Fibroblast of skin of scalp (primary cell): ENCODE measurements at places on chromosomes 5 and 9.

- peak; percentile 43 for DNase-seq
These were observed 36.1 kb downstream of the CAAP1 start for GRCh38 chr9:26856413-26857032.

DNA sequence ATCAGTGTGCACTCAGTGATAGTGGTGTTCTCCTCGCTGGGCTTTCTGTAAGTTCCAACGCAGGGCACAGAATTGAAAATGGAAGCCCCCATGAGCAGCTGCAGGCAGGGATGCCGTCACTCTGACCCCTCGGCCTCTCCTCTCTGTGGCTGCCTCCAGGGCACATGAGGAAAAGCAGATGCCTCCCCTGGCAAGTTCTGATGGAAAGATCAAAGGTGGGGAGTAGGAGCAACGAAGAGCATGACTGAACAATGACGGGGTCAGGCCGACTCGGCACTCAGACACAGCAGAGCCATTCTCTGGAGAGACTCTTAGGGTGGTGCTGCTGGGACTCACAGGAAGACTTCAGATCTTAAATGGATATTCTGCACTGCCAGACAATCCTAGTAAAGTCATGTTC, 65.6 kb upstream of the CKMT2 start:
- no peak for DNase-seq

- no peak for DNase-seq
These were observed 211.2 kb downstream of the CDK5RAP2 start for GRCh38 chr9:120368799-120369198.

GRCh38 chr9:127595611-127596010, 16.5 kb upstream of the STXBP1 start:
- no peak for DNase-seq

- no peak for DNase-seq
These were observed 36.7 kb upstream of the FUBP3 start for GRCh38 chr9:130542457-130543228.

DNA sequence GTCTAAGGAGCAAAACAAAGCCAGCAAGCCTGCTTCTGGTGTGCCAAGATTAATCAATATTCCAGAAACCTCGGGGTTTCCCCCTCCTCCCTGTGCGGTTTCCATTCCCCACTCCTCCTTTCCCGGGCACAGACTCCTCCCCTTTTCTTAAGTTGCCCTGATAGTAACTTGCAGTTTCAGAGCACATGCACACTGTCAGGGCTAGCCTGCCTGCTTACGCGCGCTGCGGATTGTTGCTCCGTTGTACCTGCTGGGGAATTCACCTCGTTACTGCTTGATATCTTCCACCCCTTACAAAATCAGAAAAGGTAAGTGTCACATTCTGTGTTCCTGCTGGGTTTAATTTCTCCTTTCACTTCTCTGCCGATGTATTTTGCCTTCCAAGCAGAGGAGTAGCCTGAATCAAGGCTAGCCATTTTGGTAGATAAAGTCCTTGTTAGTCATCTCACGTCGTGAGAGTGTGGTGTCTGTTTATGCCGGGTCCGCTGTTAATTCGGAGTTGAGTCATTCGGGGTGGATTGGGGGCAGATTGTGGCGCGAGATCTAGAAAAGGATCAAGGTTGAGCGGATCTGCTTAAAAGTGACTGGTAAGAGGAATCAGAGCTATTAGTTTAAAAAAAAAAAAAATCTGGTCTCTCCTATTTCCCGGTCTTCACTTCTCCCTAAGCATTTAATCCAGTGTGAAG, at the start of gene SLC1A3:
SLC1A3 (plus strand) TSS at position 179 of the 686 bp plus-strand sequence. CDS start 1,818 bp downstream, outside the sequence.
- peak; percentile 74 for DNase-seq

GRCh38 chr9:99392986-99393385, 170.9 kb downstream of the SEC61B start:
- DNase-seq, result no peak

GRCh38 chr9:78620303-78620702, 323.4 kb downstream of the PSAT1 start:
- peak; percentile 60 for DNase-seq

GRCh38 chr9:128068386-128069205, 564 bp downstream of the SLC25A25 start:
- no peak for DNase-seq

GRCh38 chr5:16879191-16879590, 56.9 kb downstream of the MYO10 start:
- no peak for DNase-seq

DNA sequence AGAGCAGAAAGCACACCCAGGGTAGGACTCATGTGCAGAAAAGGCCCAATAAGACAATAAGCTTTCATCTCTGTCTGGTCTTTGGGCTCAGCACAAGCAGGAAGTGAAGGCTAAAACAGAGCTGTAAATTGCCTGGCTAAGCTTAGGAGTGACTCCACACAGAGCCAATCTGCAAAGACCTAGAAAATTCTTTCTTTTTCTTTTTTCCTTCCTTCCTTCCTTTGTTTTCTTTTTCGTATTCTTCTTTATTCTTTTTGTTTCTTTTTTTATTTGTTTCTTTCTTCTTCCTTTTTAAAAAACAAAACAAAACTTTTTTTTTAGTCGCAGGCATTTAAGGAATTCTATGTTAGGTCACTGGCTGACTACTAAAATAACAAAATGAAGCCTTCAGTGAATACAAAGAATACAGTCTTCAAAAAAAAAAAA, 12.2 kb downstream of the SLC35A4 start:
- peak; percentile 22 for DNase-seq

- DNase-seq, result peak; percentile 84
These were observed 7.7 kb downstream of the MACROH2A1 start for GRCh38 chr5:135391116-135391868.

- DNase-seq, result peak; percentile 18
These were observed 19.9 kb upstream of the PRXL2C start for GRCh38 chr9:96674906-96675538.

DNA sequence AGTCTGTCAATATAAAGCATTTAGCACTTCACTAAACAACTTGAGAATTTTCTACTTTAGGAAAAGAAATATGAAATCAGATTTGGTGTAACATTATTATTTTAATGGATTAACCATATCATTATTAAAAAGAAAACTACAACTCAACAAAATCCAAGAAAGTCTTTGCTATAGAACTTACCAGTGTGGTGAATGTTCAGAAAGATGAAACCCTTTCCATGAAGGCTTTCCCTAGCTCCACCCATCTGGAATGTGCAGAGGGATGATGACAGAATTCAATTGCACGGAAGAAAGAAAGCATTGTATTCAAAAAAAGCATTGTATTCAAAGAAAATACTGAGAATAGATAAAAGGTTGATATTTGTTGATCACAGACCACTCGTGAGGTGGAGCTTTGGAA, 328.6 kb upstream of the NUDT12 start:
- no peak for DNase-seq

DNA sequence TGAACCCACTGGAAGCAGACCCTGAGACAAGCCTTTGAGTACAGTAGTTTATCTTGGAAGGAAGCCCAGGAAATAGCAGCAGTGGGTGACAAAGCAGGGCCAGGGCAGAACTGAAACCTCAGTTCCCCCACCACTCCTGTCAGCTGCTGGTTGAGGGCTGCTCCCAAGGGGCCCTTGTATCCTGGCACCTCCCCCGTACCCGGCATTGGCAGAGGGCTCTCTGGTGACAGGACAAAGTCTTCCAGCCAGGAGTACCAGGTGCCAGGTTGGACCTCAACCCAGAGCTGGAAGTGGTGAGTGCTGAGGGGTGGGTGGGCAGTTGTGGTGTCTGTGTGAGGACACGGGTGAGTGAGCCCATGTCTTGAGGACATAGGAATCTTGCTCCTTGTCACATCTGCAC, 123.3 kb downstream of the PHF2 start:
- no peak for DNase-seq

GRCh38 chr9:110545705-110546104, 33.8 kb downstream of the SVEP1 start:
- DNase-seq, result no peak

DNA sequence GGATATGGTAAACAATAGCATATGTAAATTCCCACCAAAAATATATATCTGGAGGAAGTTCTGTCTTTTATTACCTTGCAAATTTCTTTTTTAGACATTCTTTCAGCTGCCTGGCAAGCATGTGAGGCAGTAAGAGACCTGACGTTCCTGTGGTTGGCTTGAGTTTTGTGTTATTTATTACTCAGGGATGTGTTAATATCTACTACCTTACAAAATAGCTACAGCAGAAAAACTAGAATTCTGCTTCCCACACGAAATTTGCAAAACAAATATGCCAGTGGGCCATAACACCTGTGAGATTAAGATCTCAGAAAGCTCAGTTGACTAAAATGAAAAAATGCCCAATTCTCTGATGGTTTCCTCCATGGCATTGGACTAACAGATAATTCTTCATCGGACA, 274.2 kb downstream of the TMEM167A start:
- DNase-seq, result no peak

GRCh38 chr5:135999406-136000139, 29.2 kb upstream of the TGFBI start:
- peak; percentile 98 for DNase-seq

GRCh38 chr9:34328500-34328986, 525 bp downstream of the KIF24 start:
- peak; percentile 18 for DNase-seq

- no peak for DNase-seq
These were observed 273.2 kb downstream of the SMARCA2 start for GRCh38 chr9:2288309-2288708.

DNA sequence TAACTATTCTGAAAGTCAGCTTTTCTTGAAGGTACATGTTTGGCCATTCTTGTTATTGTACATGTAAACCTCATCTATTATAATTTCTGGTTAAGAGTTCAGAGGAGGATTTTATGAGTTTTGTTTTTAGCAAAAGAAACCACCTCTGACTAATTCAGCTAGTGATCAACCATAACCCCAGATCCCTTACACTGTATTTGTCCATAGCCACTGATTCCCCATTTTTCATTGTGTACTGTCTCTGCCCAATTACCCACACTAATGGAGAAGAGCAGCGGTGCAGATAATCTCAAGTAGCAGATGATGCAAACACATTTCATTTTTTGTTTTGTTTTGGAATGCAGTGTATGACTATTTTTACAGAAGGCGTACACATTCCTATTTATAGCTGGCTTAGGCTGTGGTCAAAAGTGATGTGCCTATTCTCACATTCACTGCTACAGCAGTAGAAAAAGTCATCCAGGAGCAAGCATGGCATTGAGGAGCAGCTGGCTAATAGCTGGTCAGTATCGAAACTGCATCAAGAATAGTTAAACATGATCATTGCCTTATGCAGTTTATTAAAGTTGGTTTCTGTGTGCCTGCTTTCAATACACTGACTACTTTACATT, 988.3 kb downstream of the DTWD2 start:
- peak; percentile 68 for DNase-seq

DNA sequence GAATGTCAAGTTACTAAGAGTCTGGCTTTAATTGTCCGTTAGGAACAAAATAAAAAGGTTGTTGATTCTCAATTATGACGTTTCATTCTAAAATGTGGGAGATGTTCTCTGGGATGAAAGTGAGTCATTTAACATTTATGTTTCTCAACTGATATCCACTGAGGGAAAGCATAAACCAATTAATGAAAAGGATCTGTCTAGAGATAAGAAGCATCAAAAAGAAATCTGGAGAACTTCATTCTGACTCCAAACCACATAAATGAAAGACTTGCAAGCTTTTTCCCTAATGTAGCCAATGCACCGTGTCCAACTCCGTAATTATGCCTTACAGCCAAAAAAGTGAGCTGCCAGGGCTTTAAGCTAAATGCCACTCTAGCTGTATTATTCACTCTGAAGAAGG, 654.2 kb downstream of the TLE1 start:
- peak; percentile 50 for DNase-seq

- no peak for DNase-seq
These were observed 108.1 kb downstream of the JAKMIP2 start for GRCh38 chr5:147674411-147674810.

- DNase-seq, result peak; percentile 28
These were observed 1.6 kb downstream of the GTF3C4 start for GRCh38 chr9:132671620-132672412.

DNA sequence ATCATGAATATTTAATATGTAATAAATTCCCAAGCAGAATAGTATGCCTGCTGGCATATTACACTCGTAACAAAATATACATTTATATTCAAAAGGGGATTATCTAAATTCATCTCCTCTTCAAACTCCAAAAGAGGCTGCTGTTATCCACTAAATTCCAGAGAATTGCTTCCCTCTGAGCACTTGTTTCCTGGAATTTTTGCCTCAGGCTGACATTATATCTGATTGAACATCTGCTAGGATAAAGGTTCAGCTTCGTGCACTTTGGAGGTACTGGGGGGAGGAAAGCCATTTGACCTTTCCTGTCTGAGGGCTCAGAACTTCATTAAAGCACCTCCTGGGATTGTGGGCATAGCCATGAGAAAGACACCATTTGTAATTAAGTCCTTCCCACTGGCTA, 4.3 kb upstream of the HAPLN1 start:
- DNase-seq, result peak; percentile 35

GRCh38 chr5:172442592-172442991, 11.7 kb downstream of the SH3PXD2B start:
- no peak for DNase-seq

DNA sequence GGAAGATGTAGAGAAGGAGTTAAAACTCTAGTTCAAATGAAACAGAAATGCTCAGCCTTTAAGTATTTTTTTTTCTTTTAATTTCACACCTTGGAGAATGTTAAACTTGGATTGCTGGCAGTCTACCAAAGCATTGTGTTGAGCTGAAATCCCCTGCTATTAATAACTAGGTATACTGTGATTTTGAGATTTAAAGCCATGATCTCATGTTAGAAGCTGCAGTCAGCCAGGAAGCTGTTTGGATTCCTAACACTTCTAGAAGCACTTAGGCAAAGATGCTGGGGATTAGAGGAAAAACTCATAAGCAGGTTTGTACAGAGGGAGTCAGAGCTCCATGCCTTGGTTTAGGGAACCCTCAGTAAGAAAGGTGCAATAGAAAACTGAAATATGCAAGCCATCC, 141.4 kb downstream of the KIF4B start:
- no peak for DNase-seq

DNA sequence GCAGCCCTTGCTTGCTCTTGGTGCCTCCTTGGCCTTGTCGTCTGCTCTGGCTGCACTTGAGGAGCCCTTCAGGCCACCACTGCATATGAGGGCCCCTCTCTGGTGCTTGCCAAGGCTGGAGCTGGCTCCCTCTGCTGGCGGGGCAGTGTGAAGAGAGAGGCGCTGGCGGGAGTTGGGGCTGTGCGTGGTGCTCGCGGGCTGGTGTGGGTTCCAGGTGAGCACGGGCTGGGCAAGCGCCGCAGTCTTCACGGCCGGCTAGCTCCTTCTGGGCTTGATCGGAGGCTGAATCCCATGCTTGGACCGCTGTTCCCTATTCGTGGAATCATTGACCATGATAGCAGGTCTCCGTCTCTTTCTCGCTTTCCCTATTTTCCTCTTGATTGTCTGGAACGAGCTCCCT, 56.5 kb downstream of the XRCC4 start:
- DNase-seq, result no peak

- DNase-seq, result no peak
These were observed 9.9 kb downstream of the HNRNPH1 start for GRCh38 chr5:179613460-179614071.

GRCh38 chr5:137372016-137372772, 126.9 kb downstream of the SPOCK1 start:
- no peak for DNase-seq

GRCh38 chr9:114300846-114301797, 21.8 kb upstream of the ORM1 start:
- no peak for DNase-seq
